GM12892 (cell line): ENCODE measurements at places on chromosomes 6 and 20.
A peak's percentile ranks its signal among the peaks of the same experiment; 100 is the strongest.

DNA sequence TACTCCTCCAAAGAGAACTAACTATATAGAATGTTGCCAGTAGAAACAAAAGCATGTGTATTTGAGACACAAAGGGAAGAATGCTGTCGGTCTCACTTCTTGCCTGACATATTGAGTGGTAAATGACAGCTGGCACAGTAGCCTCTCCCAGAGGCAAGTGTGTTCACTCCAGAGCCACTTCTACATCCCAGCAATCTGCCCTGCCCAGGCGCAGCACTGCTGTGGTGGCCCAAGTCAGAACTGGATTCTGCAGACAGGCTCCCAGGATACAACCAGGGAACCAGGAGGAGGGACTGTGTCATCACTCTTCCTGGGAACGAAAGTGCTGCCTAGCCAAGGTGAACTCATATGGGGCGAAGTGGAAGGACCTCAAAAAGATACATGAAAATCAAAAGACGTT lies 103.2 kb upstream of the ARMC2 start:
- DNase-seq, result no peak

- no peak for DNase-seq
Observed at GRCh38 chr6:14612016-14612980, 494.7 kb downstream of the CD83 start.

GRCh38 chr20:32872266-32872665 lies 13.5 kb downstream of the EFCAB8 start:
- DNase-seq, result no peak

- no peak for DNase-seq
Observed at GRCh38 chr6:93848031-93848742, 428.8 kb upstream of the EPHA7 start.

DNA sequence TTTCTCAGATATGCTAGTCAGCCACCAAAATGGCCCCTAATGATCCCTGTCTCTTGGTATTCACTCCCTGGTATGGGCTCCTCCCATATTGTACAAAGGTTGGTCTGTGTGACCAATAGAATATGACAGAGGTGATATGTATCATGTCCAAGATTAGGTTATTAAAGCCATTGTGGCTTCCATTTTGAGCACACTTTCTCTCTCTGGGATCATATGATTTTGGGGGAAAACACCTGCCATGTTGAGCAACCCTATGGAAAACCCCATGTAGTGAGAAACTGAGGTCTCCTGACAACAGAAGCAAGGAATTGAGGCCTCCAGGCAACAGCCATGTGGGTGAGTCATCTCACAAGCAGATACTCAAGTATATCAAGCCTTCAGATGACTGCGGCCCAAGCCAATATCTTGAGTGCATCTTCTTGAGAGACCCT lies 7.1 kb upstream of the ZNF318 start:
- DNase-seq, result no peak

GRCh38 chr6:151590742-151591141 lies 96.9 kb downstream of the CCDC170 start:
- no peak for DNase-seq

DNA sequence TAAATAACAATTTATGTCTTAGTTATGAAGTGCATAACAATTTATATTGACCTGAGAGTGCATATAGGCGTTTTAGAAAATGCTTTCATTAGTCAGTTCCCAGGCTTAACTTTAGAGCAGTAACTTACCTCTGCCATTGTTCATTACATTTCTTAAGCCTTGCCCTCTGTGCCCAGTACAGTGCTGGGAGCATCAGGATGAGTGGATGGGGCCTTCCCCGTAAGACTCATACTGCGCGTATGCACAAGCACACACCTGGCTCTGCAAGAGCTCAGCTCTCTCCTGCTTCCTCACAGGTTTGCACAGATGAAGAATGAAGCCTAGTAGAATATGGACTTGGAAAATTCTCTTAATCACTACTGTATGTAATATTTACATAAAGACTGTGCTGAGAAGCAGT lies 125.0 kb downstream of the MAP3K4 start:
- no peak for DNase-seq

GRCh38 chr6:112511441-112511840 lies 164.3 kb downstream of the RFPL4B start:
- DNase-seq, result no peak

GRCh38 chr6:47352194-47352920 lies 42.7 kb upstream of the TNFRSF21 start:
- DNase-seq, result no peak

DNA sequence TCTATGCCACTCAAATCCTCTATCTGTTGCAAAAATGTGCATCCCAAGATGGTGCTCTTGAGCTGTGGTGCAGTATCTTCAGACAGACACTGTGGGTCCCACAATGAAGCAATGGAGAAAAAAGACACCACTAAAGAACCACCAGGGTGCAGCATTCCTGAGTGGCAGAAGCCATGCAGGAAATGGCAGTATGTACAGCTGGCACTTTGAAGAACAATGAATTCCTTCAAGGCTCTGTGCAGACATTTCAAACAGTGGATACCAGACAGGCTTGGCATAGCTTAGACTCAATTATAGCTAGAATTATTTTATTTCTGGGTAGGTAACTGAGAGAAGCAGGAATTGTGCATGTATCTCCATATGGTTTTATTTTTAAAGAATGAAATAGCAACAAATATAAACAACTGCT lies 24.0 kb upstream of the HDAC2 start:
- peak; percentile 12 for DNase-seq

- DNase-seq, result no peak
Observed at GRCh38 chr6:21111093-21111725, 482.3 kb upstream of the SOX4 start.

- DNase-seq, result no peak
Observed at GRCh38 chr20:33681728-33682353, 4.3 kb downstream of the E2F1 start.

- DNase-seq, result no peak
Observed at GRCh38 chr6:126738146-126738545, 380.3 kb upstream of the RSPO3 start.
